ENCODE measurements at places on chromosomes 16 and 17. TPM values are rescaled to one million over a fixed set of nuclear protein-coding genes. Genes with fewer than 3 reads are reported as not detected.

Gene GAST
- not detected for polyA plus RNA-seq

Gene ZMYND15
- 1.0 TPM for polyA plus RNA-seq

Gene TSPAN10
- polyA plus RNA-seq, result 4.2 TPM

GRCh38 chr16:88310796-88311605 is 71.8 kb upstream of the ZNF469 start:
- DNase-seq, result no peak

- peak; percentile 42 for DNase-seq
Observed at GRCh38 chr17:8629371-8630226, 926 bp downstream of the MYH10 start.

DNA sequence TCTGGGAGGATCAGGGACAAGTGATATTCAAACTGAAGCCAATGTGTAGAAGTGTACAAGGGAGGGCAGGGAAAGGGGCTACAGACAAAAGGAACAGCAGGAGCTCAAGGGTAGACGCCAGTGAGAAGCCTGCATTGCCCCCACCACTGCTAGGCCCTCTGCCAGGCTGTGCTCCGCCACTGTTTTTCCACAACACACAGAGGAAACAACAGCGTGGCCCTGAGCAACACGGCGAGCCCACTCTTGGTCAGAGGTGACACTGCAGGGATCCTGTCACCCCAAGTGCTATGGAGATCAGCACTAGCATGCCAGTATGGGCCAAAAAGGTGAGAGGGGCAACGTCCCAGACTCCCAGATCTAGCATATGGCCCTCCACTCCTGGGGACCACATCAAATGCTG is 23.4 kb downstream of the MYO18A start:
- no peak for DNase-seq

- no peak for DNase-seq
Observed at GRCh38 chr17:49576917-49577649, 1.4 kb downstream of the NXPH3 start.

GRCh38 chr17:79459003-79459655 is 151.7 kb downstream of the RBFOX3 start:
- no peak for DNase-seq

GRCh38 chr17:62067165-62068145 is 2.4 kb upstream of the MED13 start:
- no peak for DNase-seq

All from renal pelvis (tissue), 12 donors.